ENCODE measurements at places on chromosomes 12 and 14.

DNA sequence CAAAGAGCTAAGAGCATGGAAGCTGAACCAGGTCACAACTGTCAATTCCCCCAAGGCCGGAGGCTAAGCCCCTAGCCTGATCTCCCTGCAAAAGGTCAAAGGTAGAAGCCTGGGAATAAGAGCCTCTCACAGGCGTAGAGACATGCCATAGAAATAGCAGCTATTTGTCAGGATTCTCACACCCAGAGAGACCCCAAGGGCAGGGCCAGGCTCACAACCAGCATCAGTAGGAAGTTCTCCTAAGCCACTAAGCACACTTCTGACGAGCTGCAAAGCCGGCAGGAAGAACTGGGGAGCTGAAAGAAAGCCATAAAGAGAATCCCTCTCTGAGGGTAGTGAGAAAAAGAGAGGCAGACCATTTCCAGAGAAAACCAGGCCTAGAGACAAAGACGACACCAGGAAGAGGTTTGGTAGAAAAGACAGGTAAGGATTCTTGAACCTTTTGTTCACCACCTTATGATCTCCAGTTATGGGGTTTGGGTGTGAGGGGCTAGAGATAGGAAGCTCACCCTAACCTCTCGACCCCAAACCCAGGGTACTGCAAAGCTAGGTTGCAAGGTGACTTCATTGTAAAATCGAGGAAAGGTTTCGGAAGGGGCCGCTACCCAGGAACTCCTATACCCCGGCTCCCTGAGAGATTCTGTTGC, 1.0 kb downstream of the SMARCC2 start:
- no peak for DNase-seq

DNA sequence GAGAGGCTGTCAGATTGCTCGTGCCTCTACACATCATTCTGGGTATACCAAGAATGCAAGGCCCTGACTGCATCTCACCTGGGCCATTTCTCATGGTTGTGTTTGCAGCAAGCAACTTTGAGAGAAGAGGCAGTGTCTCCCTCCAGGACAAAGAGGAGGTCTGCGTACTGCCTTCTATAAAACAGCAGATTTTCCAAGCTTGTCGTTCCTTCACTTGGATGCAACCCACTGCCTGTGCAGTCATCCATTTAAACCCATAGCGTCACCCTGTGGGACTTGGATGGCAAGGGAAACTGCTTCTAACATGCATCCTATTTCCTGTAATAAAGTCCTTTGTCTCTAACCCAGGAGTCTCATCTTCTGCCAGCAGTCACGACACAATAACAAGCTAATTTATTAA, 1.3 kb downstream of the POMT2 start:
- DNase-seq = no peak

DNA sequence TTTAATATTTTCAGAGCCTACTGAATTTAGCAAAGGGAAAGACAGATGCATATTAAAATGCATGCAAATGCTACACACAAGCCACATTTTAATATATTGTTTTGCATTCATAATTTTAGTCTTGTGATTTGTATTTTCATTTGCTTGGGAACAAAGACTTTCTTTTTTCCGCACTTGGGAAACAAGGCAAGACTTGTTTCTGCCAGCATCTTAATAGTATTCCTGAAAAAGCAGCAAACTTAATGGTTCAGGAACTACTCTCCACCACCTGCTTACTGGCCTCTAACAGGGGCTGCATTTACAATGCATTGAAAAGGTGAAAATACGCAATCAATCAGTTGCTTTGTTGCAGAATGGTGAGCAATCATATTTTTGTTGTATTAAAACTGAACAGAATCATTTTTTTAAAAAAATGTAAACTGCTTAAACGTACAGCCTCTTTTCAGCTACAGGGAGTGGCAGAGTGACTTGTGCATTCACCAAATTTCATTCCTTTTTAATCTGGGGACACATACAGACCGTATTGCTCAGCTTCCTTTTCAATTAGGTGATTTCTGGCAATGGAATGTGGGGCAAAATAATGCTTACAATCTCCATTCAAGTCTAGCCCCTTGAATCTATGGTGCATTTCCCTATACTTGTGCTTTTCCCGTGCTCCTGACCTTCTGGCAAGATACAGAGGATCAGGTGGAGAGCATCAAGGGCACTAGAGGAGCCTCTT, 144.1 kb upstream of the BTG1 start:
- no peak for DNase-seq

- DNase-seq = no peak
Observed at GRCh38 chr12:69996241-69996640, 171.2 kb downstream of the MYRFL start.

GRCh38 chr12:81176796-81177195, 98.9 kb downstream of the ACSS3 start:
- no peak for DNase-seq

GRCh38 chr14:34678306-34678705, 36.1 kb downstream of the CFL2 start:
- no peak for DNase-seq

DNA sequence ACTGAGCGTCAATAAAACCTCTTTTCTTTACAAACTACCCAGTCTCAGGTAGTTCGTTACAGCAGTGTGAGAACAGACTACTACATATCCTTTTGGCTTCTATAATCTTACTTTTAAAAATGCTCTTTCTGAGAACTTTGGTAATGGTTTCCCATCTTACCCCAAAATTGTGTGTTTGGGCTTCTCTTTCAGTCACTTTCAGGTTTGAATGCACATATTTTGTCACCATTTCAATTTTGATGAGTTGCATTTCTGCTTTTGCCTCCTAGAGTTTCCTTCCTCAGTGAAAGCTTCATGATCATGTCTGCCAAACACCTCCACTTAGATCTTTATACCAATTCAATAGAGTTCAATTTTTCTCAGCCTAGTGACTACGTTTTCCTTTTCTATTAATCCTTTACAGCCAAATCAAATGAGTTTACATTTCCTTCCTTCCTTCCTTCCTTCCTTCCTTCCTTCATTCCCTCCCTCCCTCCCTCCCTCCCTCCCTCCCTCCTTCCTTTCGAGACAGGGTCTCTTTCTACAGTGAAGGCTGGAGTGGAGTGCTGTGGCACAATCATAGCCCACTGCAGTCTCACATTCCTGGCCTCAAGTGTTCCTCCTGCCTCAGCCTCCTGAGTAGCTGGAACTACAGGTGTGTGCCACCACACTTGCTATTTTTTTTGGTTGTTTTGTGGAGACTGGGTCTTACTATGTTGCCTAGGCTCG, 124.9 kb downstream of the BCAT1 start:
- no peak for DNase-seq

DNA sequence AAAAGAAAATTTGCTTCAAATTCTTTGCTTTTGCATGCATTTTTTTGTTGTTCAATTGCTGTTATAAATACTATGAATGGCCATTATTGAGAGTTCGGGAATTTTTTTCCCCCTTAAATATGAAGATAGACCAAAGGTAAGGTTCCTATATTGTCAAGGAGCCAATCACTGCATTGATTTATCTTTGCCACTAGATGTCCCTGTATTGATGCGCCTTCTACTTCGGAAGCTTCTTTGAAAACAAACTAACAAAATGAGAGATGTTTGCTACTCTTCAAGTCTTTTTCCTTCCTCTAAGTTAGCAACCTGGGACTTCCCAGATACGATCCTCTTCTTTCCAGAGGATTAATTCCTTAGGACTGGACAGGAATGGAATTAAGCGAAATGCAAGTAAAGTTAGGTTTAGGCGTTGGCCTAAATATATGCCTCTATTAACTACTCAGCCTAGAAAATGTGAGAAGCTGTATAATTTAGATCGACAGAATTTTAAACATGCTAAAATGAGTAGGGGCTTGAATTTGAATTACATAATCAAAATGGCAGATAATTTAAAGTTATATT, 318.1 kb downstream of the AEBP2 start:
- DNase-seq = no peak

GRCh38 chr12:42372154-42372791, 46.3 kb downstream of the PPHLN1 start:
- no peak for DNase-seq

GRCh38 chr12:121383601-121384021, 16.3 kb upstream of the RNF34 start:
- DNase-seq = no peak

GRCh38 chr12:11929714-11930113, 141.0 kb upstream of the BCL2L14 start:
- DNase-seq = no peak

DNA sequence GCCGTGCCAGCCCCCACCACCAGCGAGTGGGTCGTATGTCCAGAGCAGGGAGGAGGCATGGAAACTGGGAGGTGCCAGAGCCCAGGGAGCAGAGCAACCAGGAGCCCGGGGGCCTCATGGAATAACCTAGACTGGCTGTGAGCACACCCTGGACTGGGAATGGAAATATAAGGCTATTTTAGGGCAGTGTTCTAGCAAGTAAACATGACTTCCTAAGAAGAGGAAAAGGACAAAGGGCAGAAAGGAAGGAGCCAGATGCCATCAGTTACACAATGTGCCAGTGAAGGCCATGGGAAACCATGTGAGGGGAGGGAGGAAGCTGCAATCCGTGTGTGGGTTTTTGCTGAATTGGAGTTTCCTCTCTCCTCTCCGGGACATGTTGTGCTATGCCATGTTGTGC, 18.7 kb upstream of the CPM start:
- DNase-seq = no peak

- peak; percentile 34 for DNase-seq
Observed at GRCh38 chr12:14394317-14395073, 29.0 kb downstream of the ATF7IP start.

- no peak for DNase-seq
Observed at GRCh38 chr12:42968426-42968825, 378.9 kb upstream of the PRICKLE1 start.

All from T follicular helper cell (primary cell).